ENCODE measurements at places on chromosomes 13 and 19. TPM values are rescaled to one million over a fixed set of nuclear protein-coding genes. Genes with fewer than 3 reads are reported as not detected.
A peak's percentile ranks its signal among the peaks of the same experiment; 100 is the strongest.

- no peak overlapping the region for H3K27ac ChIP-seq
- no peak overlapping the region for H3K4me3 ChIP-seq
- H3K4me1 ChIP-seq, result peaks cover 11% of the 10 kb centered on the region
- H3K27me3 ChIP-seq, result peaks cover 3% of the 10 kb centered on the region
- no peaks in the 10 kb centered on the region for H3K36me3 ChIP-seq
Measured at GRCh38 chr13:30666113-30666512, 48.4 kb downstream of the USPL1 start.

GRCh38 chr19:2087621-2088100 lies 8.5 kb downstream of the MOB3A start:
- peak overlapping the region; percentile 90 for H3K27ac ChIP-seq
- DNase-seq, result peak; percentile 58
- peak overlapping the region; percentile 44 for H3K4me3 ChIP-seq

GRCh38 chr19:57075125-57075524 lies 44.7 kb upstream of the USP29 start:
- H3K36me3 ChIP-seq, result peaks cover 4% of the 10 kb centered on the region
- no peak overlapping the region for H3K27ac ChIP-seq
- H3K4me1 ChIP-seq, result no peaks in the 10 kb centered on the region
- no peak for DNase-seq
- no peak overlapping the region for H3K4me3 ChIP-seq
- no peaks in the 10 kb centered on the region for H3K27me3 ChIP-seq

- peak within 1 kb of the TSS; percentile 86 for H3K27ac ChIP-seq
- H3K4me1 ChIP-seq, result peaks cover 22% of the 10 kb centered on the region
- peak within 1 kb of the TSS; percentile 85 for H3K4me3 ChIP-seq
- H3K36me3 ChIP-seq, result peaks cover 47% of the 10 kb centered on the region
Measured at GRCh38 chr19:34963573-34964406, at the start of gene ZNF792. TSS of gene ZNF792 (minus strand) at chr19:34964229. CDS start at chr19:34963662, 567 bp downstream.

DNA sequence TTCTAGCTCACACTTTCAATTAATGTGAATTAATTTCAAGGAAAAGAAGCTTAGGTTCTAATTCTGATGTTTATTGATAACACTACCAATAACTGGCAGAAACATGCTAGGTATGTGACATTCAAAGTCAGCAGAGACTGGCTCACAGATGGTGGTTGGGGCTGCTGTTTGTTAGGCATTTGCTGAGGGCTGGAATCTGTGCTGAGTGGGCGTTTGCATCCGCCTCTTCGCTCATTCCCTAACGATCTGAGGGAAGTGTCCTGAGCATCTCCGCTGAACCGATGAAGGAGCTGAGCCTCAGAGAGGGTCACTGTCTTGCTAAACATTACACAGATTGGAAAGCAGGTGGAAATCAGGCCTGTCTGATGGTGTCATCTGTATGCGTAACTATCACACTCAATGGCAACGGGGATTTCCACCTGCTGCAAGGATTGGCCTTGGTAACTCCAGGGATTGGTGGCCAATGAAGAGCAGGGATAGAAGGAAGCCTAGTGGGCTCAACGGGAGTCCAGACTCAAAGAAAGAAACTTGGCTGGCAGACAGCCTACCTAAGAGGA lies 338.9 kb downstream of the TEX29 start:
- no peak overlapping the region for H3K4me3 ChIP-seq
- DNase-seq, result no peak
- H3K36me3 ChIP-seq, result no peaks in the 10 kb centered on the region
- no peaks in the 10 kb centered on the region for H3K4me1 ChIP-seq

GRCh38 chr13:94798738-94799137 lies 86.4 kb upstream of the SOX21 start:
- no peaks in the 10 kb centered on the region for H3K27me3 ChIP-seq
- no peak overlapping the region for H3K4me3 ChIP-seq
- DNase-seq, result no peak
- no peaks in the 10 kb centered on the region for H3K4me1 ChIP-seq
- no peak overlapping the region for H3K27ac ChIP-seq
- H3K36me3 ChIP-seq, result no peaks in the 10 kb centered on the region

DNA sequence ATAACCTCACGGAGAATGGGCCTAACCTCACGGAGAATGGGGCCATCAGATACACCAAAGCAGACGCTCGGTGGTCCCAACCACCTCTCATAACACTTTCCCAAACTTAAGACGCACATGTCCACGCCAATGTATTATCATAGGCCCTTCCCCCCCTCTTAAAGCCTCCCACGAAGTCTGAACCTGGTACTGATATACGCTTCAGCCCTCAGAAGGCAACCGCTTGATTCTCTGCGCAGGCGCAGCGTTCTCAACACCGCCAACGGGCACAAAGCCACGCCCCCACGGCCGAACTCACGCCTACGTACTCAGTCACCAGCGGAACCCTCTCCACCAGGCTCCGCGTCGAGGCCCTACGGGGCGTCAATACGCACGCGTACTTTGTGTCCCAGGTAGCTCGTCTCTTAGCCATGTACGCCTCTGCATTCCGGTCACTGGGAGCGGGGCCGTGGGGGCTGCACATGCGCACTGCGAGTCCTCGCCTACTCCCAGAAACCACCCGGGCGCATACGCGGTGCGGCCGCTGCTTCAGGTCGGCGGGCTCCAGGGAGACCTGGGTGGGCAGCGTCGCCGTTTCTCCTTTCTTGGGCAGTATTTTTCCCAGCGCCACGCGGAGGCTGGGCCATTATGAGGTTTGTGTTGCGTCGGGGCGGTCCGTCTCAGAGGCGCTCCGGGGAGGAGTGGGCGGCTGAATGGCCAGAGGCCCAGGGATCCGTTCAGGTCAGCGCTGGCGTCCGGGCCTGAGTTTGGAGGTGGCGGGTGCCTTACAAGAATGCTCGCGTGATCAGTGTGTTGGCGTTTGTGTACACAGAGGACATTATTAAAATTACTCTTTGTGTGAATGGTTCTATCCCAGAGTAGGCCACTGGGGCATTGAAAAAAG lies 25.3 kb downstream of the ZNF582 start:
- H3K4me1 ChIP-seq, result peaks cover 20% of the 10 kb centered on the region
- peak; percentile 89 for DNase-seq
- peak overlapping the region; percentile 82 for H3K27ac ChIP-seq
- H3K4me3 ChIP-seq, result peak overlapping the region; percentile 88
- no peaks in the 10 kb centered on the region for H3K27me3 ChIP-seq
- peaks cover 38% of the 10 kb centered on the region for H3K36me3 ChIP-seq

DNA sequence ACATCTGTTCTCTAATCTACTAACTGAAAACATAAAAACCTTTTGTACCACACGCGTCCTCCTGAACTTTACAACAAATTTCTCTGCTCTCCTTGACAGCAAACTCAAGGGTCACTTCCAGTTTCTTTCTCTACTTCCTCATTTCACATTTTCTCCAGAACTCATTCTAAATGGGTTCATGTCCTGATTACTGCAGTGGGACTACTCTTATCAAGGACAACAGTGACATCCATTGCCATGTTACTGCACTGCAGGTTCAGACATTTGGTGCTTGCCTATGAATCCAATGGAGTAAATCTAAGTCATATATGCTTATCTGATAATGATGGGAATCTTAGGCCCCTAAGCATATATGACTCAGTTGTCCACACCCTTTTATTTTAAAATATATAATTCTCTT lies 35.3 kb downstream of the FPR3 start:
- no peaks in the 10 kb centered on the region for H3K4me1 ChIP-seq
- DNase-seq, result no peak
- no peak overlapping the region for H3K4me3 ChIP-seq
- H3K27ac ChIP-seq, result no peak overlapping the region
- peaks cover 5% of the 10 kb centered on the region for H3K36me3 ChIP-seq
- H3K27me3 ChIP-seq, result no peaks in the 10 kb centered on the region

DNA sequence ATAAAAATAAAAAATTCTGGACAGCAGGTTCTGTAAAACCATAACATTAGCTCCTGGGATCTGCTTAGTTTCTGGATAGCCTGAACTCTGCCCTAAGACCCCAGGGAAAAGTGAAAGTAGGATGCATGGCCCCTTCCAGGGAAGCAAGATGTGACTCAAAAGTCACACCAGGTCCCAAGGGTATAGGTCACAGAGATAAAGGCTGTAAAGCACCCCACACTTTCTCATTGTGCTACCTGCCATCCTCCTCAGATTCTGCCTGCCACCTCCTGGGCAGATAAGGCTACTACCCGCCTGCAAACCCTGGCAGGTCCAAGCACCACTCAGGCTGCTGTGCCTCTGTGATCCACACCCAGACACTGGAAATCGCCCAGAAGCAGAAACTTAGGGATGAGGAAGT lies 20.6 kb downstream of the FFAR2 start:
- peaks cover 3% of the 10 kb centered on the region for H3K27me3 ChIP-seq
- no peak overlapping the region for H3K27ac ChIP-seq
- peak; percentile 81 for DNase-seq
- H3K36me3 ChIP-seq, result no peaks in the 10 kb centered on the region

The SMG9 gene
- total RNA-seq, result 74.7 TPM

The S1PR4 gene
- 122 TPM for total RNA-seq
